ENCODE measurements at places on chromosomes 2 and 18.

DNA sequence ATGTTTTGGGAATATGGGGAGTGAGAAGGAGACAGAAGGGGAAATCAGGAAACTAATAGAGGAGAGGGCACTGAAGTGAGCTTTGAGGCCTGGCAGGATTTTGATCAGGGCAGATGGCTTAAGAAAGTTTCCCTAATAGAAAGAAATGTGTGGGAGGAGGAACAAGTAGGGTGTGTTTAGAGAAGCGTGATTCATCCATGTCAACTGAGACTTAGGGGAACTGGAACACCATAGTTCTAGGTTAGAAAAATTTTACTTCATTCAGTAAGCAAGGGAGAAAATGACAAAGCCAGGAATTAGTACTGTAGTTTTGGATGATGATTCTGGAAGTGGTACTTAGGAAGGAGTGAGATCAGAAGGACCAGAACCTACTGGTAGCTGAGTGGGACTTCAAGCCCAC lies 296.0 kb downstream of the PLCL1 start:
- no peak overlapping the region for H3K4me3 ChIP-seq
- H3K27me3 ChIP-seq = no peaks in the 10 kb centered on the region
- DNase-seq = no peak
- no peak overlapping the region for H3K27ac ChIP-seq

GRCh38 chr2:218329027-218329825 lies 27.4 kb upstream of the CATIP start:
- no peak overlapping the region for H3K27ac ChIP-seq
- no peaks in the 10 kb centered on the region for H3K4me1 ChIP-seq
- no peaks in the 10 kb centered on the region for H3K27me3 ChIP-seq
- H3K36me3 ChIP-seq = no peaks in the 10 kb centered on the region

GRCh38 chr2:72781480-72781879 lies 44.4 kb downstream of the EXOC6B start:
- DNase-seq = no peak
- H3K4me1 ChIP-seq = no peaks in the 10 kb centered on the region
- H3K36me3 ChIP-seq = no peaks in the 10 kb centered on the region
- H3K27me3 ChIP-seq = no peaks in the 10 kb centered on the region
- no peak overlapping the region for H3K4me3 ChIP-seq

DNA sequence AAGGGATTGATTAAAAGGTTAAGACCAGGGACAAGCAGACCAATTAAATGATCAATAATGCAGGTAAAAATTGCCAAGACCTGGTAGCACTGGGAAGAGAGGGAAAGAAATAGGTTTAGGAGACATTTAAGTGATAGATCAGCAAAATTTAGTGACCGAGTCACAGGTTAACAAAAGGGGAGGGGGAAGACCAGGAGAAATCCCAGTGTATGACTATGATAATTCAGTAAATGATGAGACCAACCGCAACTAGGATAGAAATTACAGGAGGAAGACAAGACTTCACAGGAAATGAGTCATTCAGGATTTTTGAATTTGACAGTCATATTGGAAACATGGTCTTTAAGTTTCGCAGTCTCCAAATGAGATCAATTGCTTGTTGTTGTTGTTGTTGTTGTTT lies 62.9 kb downstream of the COBLL1 start:
- H3K27me3 ChIP-seq = no peaks in the 10 kb centered on the region
- DNase-seq = no peak
- H3K4me1 ChIP-seq = no peaks in the 10 kb centered on the region
- H3K27ac ChIP-seq = no peak overlapping the region
- no peak overlapping the region for H3K4me3 ChIP-seq

DNA sequence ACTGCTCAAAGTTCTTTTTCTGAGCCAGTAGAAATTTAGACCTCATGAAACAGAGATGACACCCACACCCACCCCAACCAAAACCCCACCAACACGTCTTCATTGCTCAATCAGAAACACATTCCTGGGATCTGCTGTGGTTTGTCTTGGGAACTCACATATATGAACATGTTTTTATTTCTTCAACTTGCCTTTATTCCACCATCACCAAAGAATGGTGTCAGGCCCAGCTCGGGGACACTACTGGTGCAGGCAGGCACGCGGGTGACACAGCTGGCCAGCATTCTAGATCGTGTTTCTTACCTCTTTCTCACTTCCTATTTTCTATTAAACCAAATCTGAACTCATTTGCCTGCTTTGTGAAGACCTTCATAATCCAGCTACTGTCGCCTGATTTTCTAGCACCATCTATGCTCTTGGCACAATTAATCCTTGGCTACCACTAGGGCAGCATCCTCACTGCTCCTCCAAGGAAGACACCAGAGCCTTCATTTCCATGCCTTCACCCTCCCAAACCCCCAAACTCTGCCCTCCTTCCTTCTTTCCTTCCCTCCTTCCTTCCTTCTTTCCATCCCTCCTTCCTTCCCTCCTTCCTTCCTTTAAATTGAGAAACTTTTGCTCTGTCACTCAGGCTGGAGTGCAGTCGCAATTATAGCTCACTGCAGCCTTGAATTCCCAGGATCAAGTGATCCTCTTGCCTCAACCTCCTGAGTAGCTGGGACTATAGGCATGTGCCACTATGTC lies 157.1 kb downstream of the BCL2 start:
- H3K4me1 ChIP-seq = peaks cover 38% of the 10 kb centered on the region
- no peaks in the 10 kb centered on the region for H3K36me3 ChIP-seq
- no peaks in the 10 kb centered on the region for H3K27me3 ChIP-seq
- H3K27ac ChIP-seq = peak overlapping the region; percentile 97

GRCh38 chr2:238950551-238950950 lies 102.7 kb downstream of the TWIST2 start:
- no peak overlapping the region for H3K27ac ChIP-seq
- peaks cover 6% of the 10 kb centered on the region for H3K4me1 ChIP-seq
- H3K27me3 ChIP-seq = no peaks in the 10 kb centered on the region
- H3K36me3 ChIP-seq = no peaks in the 10 kb centered on the region

GRCh38 chr2:134408791-134409190 lies 154.9 kb downstream of the MGAT5 start:
- H3K27ac ChIP-seq = no peak overlapping the region
- H3K27me3 ChIP-seq = no peaks in the 10 kb centered on the region
- H3K4me3 ChIP-seq = no peak overlapping the region
- DNase-seq = no peak
- no peaks in the 10 kb centered on the region for H3K36me3 ChIP-seq
- no peaks in the 10 kb centered on the region for H3K4me1 ChIP-seq

- no peaks in the 10 kb centered on the region for H3K36me3 ChIP-seq
- H3K4me1 ChIP-seq = no peaks in the 10 kb centered on the region
- H3K27me3 ChIP-seq = no peaks in the 10 kb centered on the region
- peak; percentile 11 for DNase-seq
- H3K27ac ChIP-seq = no peak overlapping the region
Measured at GRCh38 chr2:240595381-240596079, 9.0 kb downstream of the CAPN10 start.

GRCh38 chr2:173941567-173941966 lies 23.6 kb downstream of the SP3 start:
- DNase-seq = no peak
- H3K4me1 ChIP-seq = no peaks in the 10 kb centered on the region
- no peaks in the 10 kb centered on the region for H3K27me3 ChIP-seq
- H3K4me3 ChIP-seq = no peak overlapping the region

GRCh38 chr2:233799087-233799665 lies 21.0 kb downstream of the MROH2A start:
- DNase-seq = no peak
- H3K27ac ChIP-seq = no peak overlapping the region
- no peaks in the 10 kb centered on the region for H3K4me1 ChIP-seq

- H3K27me3 ChIP-seq = no peaks in the 10 kb centered on the region
- DNase-seq = peak; percentile 66
- H3K27ac ChIP-seq = peak overlapping the region; percentile 95
- H3K4me1 ChIP-seq = peaks cover under 1% of the 10 kb centered on the region
- peak overlapping the region; percentile 74 for H3K4me3 ChIP-seq
Measured at GRCh38 chr2:20050646-20051531, 539 bp downstream of the LAPTM4A start.

DNA sequence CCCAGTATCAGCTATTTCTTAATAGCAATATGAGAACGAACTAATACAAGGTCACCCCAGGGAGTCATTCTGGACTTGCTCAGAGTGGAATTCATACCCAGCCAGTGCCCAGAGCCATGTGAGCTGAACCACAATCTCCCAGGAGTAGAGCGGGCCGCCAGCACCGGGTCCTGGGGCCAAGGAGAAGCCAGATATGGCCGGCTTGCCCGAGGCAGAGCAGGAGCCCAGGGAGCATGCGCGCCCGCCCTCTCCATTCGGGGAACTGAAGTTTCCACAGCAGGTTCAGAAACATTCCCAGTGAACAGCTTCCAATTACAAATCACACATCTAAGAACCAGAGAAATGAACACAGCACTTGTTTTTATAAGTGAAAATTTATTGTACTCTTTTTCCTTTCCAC lies 37.5 kb downstream of the EIPR1 start:
- no peak overlapping the region for H3K27ac ChIP-seq
- H3K4me1 ChIP-seq = no peaks in the 10 kb centered on the region
- H3K27me3 ChIP-seq = no peaks in the 10 kb centered on the region
- no peak overlapping the region for H3K4me3 ChIP-seq

DNA sequence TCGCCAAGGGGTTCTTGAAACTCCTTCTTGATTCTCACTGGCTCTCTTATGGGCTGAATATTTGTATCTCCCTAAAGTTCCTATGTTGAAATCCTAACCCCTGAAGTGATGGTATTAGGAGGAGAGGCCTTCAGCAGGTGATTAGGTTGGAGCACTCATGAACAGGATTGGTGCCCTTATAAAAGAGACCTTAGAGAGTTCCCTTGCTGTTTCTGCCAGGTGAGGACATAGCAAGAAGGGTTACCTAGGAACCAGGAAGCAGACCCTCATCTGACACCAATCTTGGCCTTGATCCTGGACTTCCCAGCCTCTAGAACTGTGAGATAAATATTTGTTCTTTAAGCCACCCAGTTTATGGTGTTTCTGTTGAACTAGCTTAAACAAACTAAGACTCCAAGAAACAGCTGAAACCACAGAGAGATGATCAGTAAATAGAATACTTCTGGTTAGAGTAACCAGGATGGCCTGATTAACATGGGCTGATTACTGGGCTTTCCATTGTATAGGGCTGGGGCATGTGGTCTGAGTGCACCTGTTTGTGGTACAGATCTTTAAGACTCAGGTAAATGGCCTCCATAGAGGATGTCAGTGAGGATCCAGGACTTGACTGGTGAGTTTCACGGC lies 7.7 kb upstream of the CDC42EP3 start:
- H3K4me3 ChIP-seq = no peak overlapping the region
- H3K27ac ChIP-seq = no peak overlapping the region
- H3K27me3 ChIP-seq = no peaks in the 10 kb centered on the region
- DNase-seq = no peak

- no peak for DNase-seq
- no peaks in the 10 kb centered on the region for H3K27me3 ChIP-seq
Measured at GRCh38 chr18:49613141-49613640, 51.3 kb downstream of the LIPG start.

GRCh38 chr18:67651438-67651837 lies 134.9 kb upstream of the DSEL start:
- H3K4me1 ChIP-seq = no peaks in the 10 kb centered on the region
- peak; percentile 25 for DNase-seq
- no peak overlapping the region for H3K27ac ChIP-seq
- no peaks in the 10 kb centered on the region for H3K27me3 ChIP-seq
- no peaks in the 10 kb centered on the region for H3K36me3 ChIP-seq

DNA sequence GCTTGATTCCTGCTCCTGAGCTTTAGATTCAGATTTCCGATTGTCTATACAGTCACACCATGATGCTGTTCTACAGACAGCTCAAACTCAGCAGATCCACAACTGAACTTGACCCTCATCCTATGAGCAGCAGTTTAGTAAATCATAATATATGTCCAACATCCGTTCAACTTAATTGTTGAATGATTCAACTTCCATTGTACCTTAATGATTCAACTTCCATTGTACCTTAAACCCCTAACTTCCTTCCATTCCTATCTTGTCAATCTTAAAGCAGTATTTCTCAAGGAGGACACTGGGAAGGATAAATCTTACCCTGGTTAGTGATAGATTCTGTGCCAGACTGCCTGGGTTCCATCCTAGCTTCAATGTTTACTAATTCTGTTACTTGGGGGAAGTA lies 60.1 kb downstream of the PIGN start:
- H3K4me1 ChIP-seq = no peaks in the 10 kb centered on the region
- H3K4me3 ChIP-seq = no peak overlapping the region
- DNase-seq = no peak
- no peaks in the 10 kb centered on the region for H3K27me3 ChIP-seq

- H3K27ac ChIP-seq = no peak overlapping the region
- H3K4me1 ChIP-seq = no peaks in the 10 kb centered on the region
- no peaks in the 10 kb centered on the region for H3K36me3 ChIP-seq
- H3K4me3 ChIP-seq = no peak overlapping the region
- H3K27me3 ChIP-seq = no peaks in the 10 kb centered on the region
Measured at GRCh38 chr2:5766056-5766455, 73.9 kb downstream of the SOX11 start.

- H3K4me1 ChIP-seq = no peaks in the 10 kb centered on the region
- no peaks in the 10 kb centered on the region for H3K36me3 ChIP-seq
- H3K27ac ChIP-seq = no peak overlapping the region
- no peak overlapping the region for H3K4me3 ChIP-seq
Measured at GRCh38 chr2:4140281-4140970, 437.1 kb downstream of the DCDC2C start.

DNA sequence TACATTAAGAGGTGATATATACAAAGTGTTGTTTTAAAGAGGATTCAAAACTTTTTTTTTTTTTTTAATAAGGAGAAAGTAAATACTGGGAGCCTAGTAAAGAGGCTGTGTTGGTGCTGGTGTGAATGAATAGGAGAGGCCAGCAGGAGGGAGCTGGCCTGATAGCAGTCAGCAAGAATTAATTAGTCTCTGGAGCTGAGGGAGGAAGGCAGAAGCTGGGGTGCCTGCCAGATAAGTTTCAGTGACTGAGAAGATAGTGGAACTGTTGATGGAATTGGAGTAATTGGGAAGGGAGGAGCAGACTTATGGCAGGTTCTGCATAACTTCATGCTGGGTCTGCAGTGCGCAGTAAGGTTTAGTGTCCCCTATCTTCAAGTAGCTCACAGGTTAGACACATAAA lies 36.2 kb upstream of the SNORC start:
- H3K27me3 ChIP-seq = no peaks in the 10 kb centered on the region
- no peak overlapping the region for H3K27ac ChIP-seq
- no peak for DNase-seq
- no peak overlapping the region for H3K4me3 ChIP-seq
- H3K36me3 ChIP-seq = no peaks in the 10 kb centered on the region
- no peaks in the 10 kb centered on the region for H3K4me1 ChIP-seq

DNA sequence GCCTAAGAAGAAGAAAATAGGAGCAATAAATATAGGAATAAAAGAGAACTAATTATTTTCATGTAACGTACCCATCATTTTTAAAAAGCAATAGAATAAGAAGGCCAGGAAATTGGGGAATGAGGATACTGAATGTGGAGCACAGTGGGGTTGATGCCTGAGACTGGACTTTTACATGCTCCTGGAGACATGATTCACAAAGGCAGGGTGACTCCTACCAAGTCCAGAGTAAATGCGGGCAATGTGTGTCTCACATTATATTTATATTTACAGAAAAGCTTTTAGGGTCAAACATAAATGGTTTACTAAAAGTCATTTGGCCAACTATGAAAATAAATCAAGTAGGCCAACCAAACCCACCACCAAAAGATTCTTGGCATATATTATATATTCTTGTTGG lies 87.9 kb upstream of the COL5A2 start:
- peak overlapping the region; percentile 18 for H3K27ac ChIP-seq
- no peaks in the 10 kb centered on the region for H3K27me3 ChIP-seq
- no peaks in the 10 kb centered on the region for H3K36me3 ChIP-seq
- DNase-seq = no peak
- H3K4me3 ChIP-seq = no peak overlapping the region
